ENCODE measurements at places on chromosomes 6 and 20.

GRCh38 chr6:37338745-37339255, 15.0 kb upstream of the RNF8 start:
- DNase-seq = no peak

DNA sequence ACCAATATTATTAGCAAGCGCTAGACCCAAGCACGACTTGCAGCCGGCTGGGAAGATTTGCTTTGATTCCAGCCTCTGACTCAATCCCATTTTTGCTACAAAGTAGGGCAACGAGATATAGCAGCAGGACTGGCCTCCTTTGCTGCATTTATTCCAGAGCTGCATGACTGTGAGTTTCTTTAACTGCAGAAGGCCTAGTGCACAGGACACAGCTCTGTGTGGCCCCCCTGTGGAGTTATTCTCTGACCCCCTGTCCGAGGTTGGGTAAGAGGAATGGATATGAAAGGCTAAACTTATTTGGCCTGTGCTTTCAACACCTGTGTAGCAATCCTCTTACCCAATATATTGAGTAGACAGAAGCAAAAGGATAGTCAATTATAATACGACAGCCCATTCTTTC, 133.3 kb upstream of the SPTLC3 start:
- no peak for DNase-seq

GRCh38 chr6:134105940-134106339, 53.5 kb upstream of the SLC2A12 start:
- DNase-seq = no peak

DNA sequence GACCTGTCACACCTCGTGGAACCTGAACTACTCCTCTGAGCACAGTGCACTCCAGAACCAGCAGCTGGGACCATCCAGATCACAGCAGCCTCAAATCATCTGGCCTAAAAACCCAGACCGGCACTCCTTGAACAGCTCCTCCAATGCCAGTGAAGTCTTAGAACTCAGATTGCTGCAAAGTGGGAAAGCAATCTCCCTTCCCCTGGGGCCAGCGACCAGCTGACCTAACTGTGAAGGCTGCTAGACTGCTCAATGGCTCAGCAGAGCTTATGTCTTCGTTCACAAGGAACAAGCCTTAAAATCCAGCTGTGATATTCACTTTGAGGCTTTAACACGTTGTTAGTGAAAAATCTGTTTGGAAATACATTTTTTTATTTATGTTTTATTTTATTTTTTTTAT, 243.2 kb downstream of the ANKRD60 start:
- no peak for DNase-seq

DNA sequence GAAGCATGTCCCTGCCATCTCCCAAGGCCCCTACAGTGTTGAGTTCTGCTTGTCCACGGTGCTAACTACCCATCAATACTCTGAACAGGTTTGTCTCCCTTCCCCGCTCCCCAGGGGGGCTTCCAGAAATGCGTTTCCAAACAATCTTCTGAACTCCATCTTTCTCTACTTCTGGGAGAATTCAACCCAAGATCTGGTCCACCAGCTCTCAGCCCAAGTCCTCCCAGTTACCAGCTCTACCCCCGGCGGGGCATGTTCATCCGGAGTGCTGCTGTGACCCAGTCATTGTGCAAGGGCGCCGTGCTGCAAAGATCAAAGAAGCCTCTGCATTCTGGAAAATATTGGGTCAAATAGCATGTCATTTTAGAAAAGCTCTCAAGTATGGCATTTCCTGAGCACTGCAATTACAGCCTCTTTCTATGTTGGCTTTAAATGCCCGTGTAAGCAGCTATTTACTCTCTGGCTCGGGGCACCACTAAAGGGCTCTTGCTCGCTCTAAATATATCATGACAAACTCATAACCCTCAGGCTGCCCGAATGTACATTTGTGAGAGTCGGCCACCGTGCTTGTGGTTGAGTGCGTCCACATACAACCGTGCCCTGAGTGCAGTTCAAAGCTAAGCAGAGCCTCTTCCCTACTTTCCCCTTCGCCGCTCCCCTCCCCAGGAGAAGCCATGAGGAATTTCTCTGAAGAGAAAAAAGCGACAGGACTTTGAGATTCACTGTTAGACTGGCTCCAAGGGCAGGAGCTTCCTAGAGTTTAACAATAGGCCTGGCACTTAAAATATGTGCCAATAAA, 71.6 kb downstream of the BANF2 start:
- DNase-seq = peak; percentile 26

DNA sequence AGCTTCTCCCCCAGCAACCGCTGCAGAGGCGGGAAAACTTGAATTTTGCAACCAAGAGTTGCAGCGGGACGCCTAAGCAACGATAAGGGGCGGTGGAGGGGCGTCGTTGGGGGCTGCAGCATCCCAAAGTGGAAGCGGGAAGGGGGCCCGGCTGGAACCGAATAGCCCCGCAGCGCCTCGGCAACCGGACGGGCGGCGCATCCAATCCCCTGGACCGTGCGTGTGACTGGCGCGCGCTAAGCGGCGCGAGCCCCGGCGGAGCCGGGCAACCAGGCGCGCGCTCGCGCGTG, 670 bp upstream of the PARD6B start:
- DNase-seq = no peak

DNA sequence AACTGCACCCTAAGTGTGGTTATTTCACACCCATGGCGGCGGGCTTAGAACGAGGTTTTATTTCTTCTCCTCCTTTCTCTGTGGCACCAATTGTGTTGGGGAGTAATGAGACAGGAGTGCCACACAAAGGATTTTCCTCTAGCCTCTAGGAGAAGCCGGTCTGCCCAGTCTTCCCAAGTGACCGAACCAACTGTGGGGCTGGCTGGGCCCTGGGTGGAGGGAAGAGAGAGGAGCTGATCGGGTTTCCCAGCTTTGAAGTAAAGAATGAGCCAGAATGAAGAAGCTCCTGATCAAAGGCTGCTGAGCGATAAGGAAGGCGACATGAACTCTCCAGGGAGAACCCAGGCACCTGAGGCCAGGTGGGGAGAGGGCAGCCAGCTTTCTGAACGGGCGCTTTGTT, 616.0 kb upstream of the BTBD3 start:
- DNase-seq = no peak
